ENCODE measurements at places on chromosomes 13 and 19.

GRCh38 chr19:4101496-4101770 is 22.5 kb downstream of the MAP2K2 start:
- DNase-seq, result no peak

GRCh38 chr13:78700121-78700910 is 41.4 kb upstream of the OBI1 start:
- DNase-seq, result no peak

DNA sequence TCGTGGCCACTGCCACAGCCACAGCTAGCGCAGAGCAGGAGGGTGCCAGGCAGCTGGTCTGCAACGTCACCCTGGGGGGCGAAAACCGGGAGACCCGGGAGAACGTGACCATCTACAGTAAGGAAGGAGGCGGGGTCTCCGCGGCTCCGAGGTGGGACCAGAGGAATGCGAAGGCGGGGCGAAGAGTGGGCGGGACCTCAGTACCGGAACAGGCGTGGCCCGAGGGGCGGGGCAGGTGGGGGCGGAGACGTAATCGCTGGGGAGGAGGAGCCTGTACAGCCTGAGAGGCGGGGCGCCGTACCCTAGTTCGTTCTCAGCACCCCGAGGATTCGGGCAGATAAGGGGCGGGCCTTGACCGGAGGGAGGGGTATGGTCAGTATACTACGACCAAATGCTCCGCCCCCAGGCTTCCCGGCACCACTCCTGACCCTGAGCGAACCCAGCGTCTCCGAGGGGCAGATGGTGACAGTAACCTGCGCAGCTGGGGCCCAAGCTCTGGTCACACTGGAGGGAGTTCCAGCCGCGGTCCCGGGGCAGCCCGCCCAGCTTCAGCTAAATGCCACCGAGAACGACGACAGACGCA is 2.5 kb downstream of the ICAM5 start:
- peak; percentile 53 for DNase-seq

DNA sequence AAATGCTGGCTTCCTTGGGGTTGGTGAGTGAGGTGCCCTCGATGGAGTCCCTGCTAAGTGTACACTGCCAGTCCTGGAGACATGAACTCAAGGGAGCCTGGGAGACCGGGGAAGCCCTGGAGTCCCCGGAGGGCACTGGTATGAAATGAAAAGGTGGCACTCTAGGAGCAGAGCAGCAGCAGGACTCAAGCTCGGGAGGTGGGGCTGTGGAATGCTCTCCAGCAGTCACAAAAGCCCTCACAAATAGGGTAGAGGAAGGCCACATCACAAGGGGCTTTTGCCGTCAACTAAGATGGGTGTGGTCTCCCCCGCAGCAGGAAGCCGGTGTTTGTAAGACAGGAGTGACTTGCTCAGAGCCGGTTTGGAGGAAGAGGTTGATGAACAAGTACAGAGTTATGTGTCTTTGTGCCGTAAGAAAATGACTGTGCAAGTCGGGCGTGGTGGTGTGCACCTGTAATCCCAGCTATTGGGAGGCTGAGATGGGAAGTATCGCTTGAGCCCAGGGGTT is 19.3 kb downstream of the CCNE1 start:
- DNase-seq, result peak; percentile 39

Measured in activated T-cell treated with anti-CD3 and anti-CD28 coated beads for 1 hour (primary cell).